Caco-2 (cell line): ENCODE measurements at places on chromosomes 1 and 21. TPM values are rescaled to one million over a fixed set of nuclear protein-coding genes. Genes with fewer than 3 reads are reported as not detected.

DNA sequence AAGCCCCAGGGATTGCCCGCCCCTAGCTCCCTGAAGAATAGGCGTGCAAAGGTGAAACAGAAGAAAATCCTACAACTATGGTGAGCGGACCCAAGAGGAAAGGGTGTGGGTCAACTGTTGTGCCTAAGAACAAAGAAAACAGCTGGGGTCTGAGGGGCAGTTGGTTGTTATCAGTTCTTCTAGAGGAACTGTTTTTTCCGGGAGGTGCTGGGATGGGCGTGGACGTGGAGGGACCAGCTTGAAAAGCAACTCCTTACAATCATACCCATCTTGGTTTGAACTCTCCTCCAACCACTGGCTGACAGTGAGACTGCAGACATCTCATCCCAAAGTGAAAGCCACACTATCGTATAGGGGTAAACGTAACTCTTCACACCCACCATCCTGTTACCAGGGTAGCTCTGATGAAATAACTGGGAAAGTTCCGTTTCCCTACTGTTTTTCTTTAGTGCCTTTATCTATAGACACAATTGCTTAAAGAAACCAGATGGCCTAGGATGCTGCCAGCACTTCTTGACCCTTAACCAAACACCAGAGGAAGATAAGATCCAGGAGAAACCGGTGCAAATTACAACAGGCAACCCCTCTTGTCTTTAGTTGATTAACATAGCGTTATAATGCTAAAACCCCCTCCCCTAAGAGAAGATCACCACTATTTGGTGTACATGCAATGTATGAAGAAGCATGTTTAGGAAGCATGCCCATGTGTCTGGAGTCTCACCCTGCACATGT is 25.6 kb upstream of the FAM89A start:
- DNase-seq: no peak

The MARK1 gene
- total RNA-seq: 0.05 and 0.14 TPM in 2 replicates

DNA sequence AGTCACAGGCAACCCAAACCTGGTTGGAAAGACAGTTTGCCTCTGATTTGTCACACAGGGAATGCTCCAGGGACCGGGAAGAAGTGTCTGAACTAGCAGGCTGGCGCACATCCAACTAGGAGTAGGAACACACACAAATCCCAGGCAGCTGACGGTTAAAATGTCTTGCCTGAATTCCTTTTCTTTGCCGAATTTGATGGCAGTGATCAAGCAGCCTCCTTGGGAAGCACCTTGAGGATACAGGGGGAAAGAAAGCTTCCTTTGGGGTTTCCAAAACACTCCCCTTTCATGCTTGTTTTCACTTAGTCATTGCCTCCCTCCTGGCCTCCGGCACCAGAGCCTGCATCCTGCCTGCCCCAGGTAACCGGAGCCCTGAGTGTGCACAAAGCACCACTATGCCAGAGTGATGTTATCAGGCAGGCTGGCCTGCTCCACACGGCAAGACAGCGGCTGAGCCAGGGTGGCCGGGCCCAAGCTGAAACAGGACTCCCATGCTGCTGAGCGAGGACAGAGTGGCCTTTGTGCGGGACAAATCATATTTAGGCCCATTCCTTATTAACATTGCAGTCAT is 193.8 kb downstream of the LMX1A start:
- no peak for DNase-seq

DNA sequence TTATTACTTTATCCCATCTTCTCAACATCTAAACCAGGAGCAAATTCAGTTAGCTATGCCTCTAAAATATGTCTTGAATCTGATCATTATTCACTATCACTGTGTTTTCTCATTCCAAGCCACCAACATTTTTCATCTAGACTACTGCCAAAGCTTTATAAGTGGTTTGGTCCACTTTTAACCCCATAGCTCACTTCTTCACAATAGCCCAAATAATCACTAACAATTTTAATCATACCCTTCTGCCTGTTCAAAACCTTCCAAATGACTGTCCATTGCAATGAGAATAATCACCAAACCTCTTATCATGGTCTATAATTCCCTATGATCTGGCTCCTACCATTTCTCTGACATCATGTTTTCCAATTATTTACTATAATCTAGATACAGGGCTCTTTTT is 149.8 kb upstream of the ZNHIT6 start:
- DNase-seq: no peak

- no peak for DNase-seq
These were observed 5.3 kb downstream of the IL23R start for GRCh38 chr1:67171574-67171955.

- no peak for DNase-seq
These were observed 142.1 kb upstream of the VAMP3 start for GRCh38 chr1:7629011-7629410.

DNA sequence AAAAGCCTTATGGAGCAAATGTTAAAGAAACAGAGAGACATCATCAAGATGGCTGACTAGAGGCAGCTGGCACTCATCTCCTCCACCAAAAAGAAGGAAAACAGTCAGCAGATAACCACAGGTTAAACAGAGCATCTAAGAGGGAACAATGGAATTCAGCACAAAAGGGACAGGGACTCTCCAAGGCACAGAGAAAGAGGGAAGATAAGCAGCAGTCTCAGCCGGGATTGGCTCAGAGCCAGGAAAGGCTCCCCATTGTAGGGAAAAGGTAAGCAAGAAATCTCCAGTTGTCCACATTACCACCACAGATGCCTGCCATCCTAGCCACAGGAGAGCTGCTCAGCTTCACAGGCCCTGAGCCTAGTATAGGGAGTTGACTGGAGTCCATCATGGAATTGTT is 605.5 kb downstream of the SMYD3 start:
- no peak for DNase-seq

The ZSWIM5 gene
- total RNA-seq: 0.49 and 0.54 TPM in 2 replicates

DNA sequence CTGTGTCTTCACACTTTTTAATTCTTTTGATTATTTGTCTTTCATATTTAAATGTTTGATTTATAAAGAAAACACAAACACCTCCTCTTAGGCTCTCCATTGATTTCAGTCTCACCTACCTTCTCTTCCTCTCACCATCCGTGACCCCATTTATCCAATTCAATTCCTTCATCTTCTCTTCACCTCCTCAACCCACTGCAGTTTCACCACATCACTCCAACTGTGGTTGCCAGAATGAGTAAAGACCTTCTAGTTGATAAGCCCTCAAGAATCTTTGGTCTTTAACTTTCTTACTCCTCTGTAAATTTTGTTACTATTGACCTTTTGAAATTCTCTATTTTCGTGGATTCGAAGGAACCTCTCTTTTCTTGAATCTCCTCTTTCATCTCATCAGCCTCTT is 260.7 kb downstream of the CHRM3 start:
- DNase-seq: no peak

GRCh38 chr1:56070601-56071000 is 508.8 kb downstream of the PLPP3 start:
- no peak for DNase-seq

The CSF1 gene
- total RNA-seq: 3.7 and 3.9 TPM in 2 replicates

GRCh38 chr1:38095454-38095931 is 48.9 kb upstream of the POU3F1 start:
- no peak for DNase-seq

The HES2 gene
- total RNA-seq: 0.37 and 0.91 TPM in 2 replicates

- DNase-seq: no peak
These were observed 7.9 kb downstream of the ALX3 start for GRCh38 chr1:110062612-110063011.

- DNase-seq: no peak
These were observed 26.4 kb downstream of the TEX35 start for GRCh38 chr1:178539291-178539690.

- DNase-seq: no peak
These were observed 20.6 kb downstream of the NENF start for GRCh38 chr1:212453156-212453857.

DNA sequence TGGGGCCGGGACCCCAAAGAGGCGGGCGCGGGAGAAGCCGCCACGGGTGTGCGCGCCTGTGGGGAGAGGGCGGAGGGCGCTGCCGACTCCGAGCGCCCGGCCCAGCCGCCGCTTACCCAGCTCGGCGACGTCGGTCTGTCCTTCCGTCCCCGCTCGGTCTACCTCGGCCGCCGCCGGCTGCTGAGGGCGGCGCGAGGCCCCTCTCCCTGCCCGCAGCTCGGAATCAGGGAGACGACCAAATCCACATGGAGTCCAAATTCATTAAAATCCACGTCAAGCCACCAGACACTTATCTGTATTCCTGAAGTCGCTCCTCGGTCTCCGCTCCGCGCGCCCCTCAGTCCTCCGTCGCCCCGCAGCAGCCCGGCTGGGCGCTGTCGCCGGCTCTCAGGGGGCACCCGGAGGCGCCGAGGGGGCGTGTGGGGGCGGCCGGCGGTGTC is 637 bp downstream of the PLXNA2 start:
- peak; percentile 30 for DNase-seq

The C8B gene
- total RNA-seq: not detected in 2 replicates

GRCh38 chr21:15390049-15390448 is 325.2 kb upstream of the NRIP1 start:
- DNase-seq: no peak

- DNase-seq: no peak
These were observed 37.7 kb downstream of the CEP170 start for GRCh38 chr1:243217349-243217748.

The ZNHIT6 gene
- total RNA-seq: 13.9 and 16.1 TPM in 2 replicates

DNA sequence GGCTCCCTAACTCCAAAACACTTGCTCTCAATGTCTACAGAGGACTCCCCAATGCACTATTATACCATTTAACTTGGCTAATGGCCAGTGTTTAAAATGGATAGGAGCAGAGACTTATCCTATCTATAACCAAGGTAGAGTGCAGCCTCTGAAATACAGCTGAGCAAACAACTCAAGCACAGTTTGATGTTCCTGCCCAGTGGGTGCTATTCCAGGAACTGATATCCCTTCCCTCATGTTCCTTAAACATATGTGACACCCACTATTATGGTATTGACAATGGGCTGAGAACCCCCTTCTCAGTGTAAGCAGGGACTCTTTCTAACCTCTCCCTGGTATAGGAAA is 51.7 kb downstream of the SH3GLB1 start:
- DNase-seq: no peak

The TMEM125 gene
- total RNA-seq: 22.8 and 25.9 TPM in 2 replicates

The UBL4B gene
- not detected in 2 replicates for total RNA-seq

DNA sequence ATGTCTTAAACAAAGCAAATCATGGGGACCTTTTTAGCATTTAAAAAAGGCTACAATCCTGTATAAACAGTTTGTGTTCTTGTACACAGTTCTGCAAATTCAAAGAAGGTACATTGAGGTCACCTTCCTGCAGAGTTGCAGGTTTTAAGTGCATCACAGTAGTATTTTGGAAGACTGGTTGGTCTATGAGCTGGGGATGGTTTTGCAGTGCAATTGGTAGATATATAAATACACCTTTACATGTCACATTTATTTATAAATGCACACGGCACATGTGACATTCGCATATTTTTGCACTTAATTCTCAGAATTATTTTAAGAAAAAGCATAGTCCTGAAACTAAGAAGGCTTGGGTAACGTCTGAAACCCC is 599 bp upstream of the ITPKB start:
- DNase-seq: no peak

The MXRA8 gene
- total RNA-seq: 4.9 and 5.0 TPM in 2 replicates

DNA sequence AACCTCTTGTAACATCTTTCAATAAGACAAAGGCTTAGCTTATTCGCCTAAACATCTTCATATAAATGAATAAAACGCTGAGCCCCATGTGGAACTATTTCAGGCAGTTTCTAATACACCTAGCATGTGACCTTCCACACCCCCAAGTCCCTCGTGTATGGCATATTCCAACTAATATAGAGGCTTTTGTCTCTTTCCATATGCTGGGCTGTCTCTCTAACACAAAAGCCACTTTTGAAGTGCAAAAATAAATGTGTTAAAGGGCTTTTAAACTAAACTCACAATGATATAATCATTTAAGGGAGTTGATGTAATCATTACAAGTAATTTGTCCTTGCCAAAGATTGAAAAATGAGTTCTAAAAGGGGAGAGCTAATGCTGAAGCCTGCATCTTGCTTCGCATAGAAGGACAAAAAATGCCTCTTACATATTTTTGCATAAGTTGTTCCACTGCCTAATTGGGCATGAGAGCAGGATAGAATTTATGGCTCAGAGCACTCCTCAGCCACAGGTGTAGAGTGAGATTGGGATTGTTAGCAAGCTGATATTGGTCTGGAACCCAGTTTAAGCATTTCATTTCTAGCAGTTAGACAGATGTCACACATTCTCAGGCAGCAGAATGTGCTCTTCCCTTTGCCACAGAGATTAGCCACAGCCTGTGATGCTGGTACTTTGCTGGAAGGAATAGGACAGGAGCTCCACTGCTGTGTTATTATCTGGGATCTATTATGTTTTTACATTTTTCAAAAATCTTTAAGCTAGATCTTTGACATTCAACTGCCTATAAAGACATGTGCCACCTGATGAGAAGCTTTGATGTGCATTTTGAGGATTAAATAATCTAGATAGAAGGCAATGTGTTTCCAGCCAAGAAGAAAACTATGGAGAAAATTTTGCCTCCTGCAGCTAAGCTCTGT is 1044.4 kb downstream of the ADGRL2 start:
- DNase-seq: no peak

GRCh38 chr1:203765029-203765837 is at the start of gene LAX1:
Gene LAX1, plus strand, starts transcription at chr1:203765183. Its CDS starts 383 bp downstream, at chr1:203765566.
- DNase-seq: no peak

GRCh38 chr1:26350343-26350700 is 3.6 kb downstream of the CRYBG2 start:
- no peak for DNase-seq

The C1orf141 gene
- not detected in 2 replicates for total RNA-seq

GRCh38 chr1:41464885-41465284 is 19.6 kb downstream of the EDN2 start:
- no peak for DNase-seq

DNA sequence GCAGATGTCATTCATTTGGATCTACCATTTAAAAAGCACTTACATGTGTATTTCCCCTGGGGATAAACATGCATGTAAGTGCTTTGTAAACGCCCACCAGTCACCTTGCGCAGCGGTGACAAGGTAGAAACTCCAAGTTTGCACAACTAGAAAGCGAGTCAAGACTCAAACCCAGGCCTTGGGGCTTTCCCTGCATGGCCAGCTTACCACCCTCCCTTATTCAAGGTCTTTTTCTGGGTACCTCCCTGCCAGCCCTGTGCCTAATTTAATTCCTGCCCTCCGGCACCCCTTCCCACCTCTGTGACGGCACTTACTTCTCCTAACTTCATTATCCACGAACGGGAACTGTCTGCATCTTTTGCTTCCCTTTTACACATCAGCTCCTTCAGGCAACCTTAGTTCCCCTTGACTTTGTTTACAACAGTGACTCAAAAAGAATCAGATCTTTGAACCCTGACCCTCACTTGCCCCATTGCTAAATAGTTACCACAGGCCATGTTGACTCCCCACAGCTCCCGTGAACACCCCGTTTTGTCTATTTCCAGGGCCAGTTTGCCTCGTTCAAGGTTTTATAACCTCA is 138.3 kb upstream of the ETS2 start:
- DNase-seq: no peak

GRCh38 chr1:40898431-40898901 is 36.3 kb upstream of the CITED4 start:
- no peak for DNase-seq

The AGT gene
- total RNA-seq: 38.6 and 41.9 TPM in 2 replicates

GRCh38 chr21:42404539-42404938 is 837 bp downstream of the UBASH3A start:
- DNase-seq: no peak

- DNase-seq: no peak
These were observed 127.7 kb downstream of the NAV1 start for GRCh38 chr1:201666645-201667044.

The GNG4 gene
- 3.5 and 5.5 TPM in 2 replicates for total RNA-seq
